ENCODE measurements at places on chromosomes 13 and 19. TPM values are rescaled to one million over a fixed set of nuclear protein-coding genes. Genes with fewer than 3 reads are reported as not detected.

IGFL3 gene
- not detected for total RNA-seq

ZNF793 gene
- total RNA-seq = 3.4 TPM

FOSB gene
- total RNA-seq = 22.8 TPM

DCAF15 gene
- 84.5 TPM for total RNA-seq

DNA sequence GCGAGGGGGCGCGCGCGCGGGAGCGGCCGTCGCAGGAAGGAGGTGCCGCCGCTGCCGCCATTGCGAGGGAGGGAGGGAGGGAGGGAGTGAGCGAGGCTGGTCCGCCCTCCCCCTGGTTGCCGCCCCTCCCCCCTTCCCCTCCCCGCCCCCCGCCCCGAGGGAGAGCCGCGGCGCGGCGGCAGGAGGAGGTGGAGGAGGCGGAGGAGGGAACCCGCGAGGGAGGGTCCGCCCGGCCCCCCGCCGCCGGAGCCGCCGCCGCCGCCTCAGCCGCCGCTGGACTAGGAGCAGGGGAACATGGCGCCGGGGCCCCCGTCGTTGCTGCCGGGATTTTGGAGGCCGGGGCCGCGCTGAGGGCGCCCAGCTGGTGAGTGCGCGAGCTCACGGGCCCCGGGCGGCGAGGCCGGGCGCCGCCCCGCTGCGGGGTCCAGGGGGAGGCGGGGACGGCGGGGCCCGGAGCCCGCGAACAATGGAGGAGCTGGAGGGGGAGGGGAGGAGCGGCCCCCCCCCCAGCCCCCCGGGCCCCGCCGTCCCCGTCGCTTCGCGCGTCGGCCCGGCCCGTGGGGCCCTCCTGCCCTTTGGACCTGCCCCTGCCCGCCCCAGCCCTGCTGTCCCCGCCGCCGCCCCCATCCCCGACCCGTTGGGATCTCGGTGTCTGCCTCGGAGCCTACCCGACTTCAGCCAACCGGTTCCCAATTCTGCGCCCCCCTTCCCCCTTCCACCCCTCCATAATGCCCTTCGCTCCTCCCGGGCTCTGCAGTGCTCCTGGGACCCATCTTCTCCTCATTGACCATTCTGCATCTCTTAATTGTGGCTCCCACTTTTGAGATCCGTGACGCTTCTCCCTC lies at the start of gene ARHGAP35:
TSS of gene ARHGAP35 (plus strand) at position 152 of the 845 bp plus-strand sequence. CDS start 57,679 bp downstream, outside the sequence.
- DNase-seq = no peak

- no peak for DNase-seq
These were observed 1431.0 kb upstream of the ATXN8OS start for GRCh38 chr13:68676513-68677115.

DNA sequence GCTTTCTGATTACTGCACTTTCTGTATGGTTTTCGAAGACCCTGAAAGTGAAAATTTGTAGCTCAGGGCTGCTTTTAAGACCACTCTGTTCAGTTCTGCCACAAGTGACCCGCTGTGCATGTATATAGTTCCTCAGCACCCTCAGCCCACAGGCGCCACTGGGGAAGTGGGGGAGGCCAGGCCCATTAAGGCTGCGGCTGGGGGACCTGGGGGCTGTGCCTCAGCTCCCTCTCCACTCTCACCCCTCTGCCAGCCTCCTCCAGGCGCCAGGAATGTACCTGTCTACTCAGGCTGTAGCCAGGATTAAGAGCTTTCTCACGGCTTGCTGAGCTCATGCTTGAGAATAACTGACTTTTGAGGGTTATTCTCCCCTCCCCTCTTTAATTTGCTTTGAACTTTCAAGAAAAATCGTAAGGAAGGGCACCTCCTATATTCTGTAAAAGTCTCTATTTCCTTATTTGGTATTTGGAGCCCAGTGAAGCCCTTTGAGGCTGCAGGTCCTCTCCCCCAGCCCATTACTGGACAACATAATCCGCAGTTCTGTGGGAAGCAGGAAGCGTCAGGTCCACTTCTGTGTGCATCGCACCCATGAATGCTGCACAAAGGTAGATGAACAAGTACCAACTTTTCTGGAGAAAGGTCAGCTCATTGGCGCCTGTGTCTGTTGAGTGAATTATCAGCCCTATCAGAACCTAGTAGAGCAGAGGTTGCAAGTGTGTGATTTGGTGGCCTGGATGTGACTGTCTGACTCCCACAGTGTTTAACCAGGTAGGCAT lies 29.6 kb downstream of the GJA3 start:
- no peak for DNase-seq

- DNase-seq = no peak
These were observed 51.8 kb downstream of the F2RL3 start for GRCh38 chr19:16940626-16941025.

- no peak for DNase-seq
These were observed 12.1 kb upstream of the GPR4 start for GRCh38 chr19:45613926-45614725.

DNA sequence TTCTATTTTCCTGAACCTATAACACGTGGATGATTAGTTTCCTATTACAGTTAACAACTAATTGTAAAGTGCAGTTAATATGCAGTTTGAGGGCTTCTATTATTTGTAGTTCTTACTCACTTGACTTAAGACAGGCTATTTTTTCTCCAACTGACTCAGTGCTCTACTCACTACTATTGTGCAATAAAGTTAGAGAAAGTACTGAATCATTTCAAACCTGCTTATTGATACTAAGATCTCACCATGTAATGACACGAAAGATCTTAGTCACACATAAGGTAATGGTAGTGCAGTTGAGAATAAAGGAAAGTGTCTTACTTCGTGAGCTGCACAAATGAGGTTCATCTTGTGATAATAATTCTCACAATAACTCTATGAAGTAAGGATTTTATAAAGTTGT lies 22.8 kb upstream of the ITM2B start:
- DNase-seq = no peak

DNA sequence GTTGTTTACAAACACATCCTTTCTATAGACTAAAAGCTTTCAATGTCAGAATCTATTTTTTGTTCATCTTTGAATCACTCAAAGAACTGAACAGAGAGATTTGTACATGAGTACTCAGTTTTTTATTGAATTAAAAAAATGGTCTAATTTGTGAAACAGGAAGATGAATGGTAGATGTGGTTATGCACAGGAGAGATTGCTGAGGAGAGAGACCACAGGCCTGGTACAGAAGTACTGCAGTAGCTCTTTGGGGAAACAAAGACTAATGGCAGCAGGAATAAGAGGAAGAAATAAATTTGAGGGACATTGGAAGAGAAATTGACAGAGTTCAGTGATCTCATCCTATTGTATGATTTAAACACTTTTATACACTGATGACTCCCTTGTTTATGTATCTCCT lies 222.0 kb upstream of the ARGLU1 start:
- DNase-seq = no peak

DNA sequence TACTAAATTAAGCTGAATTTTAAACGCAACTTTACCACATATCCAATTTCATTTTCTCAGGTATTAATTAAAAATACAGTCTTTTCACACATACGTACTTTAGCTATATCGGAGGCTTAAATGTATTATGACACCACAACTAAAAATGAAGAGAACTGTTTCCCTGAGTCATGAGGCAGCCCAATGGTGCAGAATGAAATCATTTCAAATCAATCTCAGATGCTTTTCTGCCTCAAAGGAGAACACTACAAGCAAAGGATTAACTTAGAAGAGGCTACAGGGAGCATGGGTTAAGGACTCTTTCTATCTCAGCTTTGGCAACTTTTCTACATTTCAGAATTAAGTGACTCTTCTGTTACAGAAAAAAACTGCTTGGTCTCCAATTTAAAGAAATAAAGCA lies 516.3 kb upstream of the HTR2A start:
- no peak for DNase-seq

- no peak for DNase-seq
These were observed 737 bp downstream of the XRCC1 start for GRCh38 chr19:43574424-43575155.

DNA sequence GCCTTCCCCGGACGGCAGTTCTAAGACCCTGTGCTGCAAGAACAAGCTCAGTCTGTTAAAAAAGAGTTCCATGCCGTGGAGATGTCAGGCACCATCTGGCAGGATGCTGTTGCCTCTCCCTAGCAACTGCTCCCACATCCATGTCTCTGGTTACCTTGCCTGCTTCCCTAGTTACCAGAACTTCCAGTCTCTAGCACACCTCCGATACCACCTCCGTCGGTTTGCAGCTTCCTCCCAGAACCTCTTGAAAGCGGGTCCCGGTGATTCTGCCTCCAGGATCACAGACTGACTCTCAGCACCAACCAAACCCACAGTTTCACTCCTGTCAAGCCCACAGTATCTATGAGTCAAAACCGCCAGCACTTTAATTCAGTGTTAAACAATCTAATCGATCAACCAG lies 55.4 kb downstream of the KCTD12 start:
- DNase-seq = no peak

DNA sequence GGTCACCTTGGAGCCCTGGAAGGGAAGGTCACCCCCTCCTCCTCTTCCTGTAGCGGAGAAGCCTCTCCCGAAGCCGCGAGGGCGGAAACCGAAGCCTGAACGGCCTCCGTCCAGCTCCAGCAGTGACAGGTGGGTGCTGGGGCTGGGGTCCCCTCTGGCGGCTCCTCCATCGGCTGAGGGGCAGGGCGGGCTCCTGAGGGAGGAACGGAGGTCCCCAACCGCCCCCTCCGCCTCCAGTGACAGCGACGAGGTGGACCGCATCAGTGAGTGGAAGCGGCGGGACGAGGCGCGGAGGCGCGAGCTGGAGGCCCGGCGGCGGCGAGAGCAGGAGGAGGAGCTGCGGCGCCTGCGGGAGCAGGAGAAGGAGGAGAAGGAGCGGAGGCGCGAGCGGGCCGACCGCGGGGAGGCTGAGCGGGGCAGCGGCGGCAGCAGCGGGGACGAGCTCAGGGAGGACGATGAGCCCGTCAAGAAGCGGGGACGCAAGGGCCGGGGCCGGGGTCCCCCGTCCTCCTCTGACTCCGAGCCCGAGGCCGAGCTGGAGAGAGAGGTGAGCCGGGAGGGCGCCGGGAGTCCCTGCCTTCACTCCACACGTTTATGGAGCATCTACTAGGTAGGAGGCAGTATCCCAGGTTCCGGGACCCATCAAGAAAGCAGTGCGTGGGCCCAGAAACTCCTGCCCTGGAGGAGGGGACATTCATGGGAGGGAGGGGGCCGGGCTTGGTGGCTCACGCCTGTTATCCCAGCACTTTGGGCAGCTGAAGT lies 22.0 kb downstream of the HDGFL2 start:
- no peak for DNase-seq

DNA sequence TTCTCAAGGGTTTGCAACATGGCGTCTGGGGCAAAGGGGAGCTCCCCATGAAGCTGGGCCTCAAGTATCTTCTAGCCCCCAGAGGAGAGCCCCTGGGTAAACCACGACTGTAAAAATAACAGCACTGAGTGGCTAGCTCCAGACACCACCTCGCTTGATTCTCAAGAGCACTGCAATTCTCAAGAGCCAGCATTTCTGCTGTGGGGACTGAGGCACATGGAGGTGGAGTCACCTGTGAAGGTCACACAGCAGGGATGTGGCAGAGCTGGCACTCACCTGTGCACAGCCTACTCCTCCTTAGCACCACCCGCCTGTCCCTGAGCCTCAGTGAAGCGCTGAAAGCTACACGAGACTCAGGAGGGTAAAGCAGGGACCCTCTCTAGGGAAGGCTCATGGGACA lies 20.7 kb upstream of the CCNP start:
- no peak for DNase-seq

GRCh38 chr13:91248249-91248648 lies 99.2 kb upstream of the MIR17HG start:
- DNase-seq = no peak

GRCh38 chr19:56105090-56105701 lies 15.9 kb downstream of the ZNF787 start:
- DNase-seq = peak; percentile 45

DNA sequence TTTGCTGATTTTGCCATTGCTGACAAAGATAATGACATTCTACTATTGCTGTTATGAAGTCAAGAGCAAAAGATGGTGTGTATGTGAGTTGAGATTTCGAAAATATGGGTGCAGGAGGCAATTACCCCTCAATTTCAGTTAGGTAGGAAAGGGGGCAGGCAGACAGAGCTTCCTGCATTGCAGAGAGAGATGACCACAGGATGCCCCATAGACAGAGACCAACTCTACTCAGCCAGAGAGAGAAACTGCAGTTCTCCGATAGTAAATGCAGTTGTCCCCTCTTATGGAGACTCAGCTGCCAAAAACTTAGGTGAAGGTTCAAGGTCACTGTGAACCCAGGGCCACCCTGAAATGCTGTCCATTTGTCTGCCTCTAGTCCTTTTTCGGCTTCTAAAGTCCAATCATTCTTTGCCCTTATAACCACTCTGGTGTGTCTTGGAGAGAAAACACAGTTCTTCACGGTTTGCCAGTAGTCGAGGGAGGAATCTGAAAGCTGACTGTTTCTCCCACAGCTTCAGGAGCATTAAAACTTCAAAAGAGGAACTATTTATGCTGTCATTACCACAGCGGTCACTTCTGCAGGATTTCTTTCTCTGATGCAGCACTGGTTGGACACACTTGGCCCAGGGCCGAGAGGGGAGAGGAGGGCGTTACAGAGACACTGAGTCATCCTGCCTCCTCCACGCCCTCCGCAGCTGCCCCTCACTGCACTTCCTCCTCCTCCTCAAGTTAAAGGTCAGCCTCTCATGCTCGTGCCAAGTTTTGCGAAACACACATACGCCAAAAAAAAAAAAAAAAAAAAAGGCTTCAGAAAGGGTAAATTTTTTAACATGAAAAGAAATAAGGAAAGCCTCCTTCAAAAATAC lies 264.3 kb downstream of the FOXO1 start:
- peak; percentile 22 for DNase-seq

- no peak for DNase-seq
These were observed 69.8 kb upstream of the STARD13 start for GRCh38 chr13:33355201-33355895.

GRCh38 chr19:6138066-6138465 lies 2.6 kb downstream of the ACSBG2 start:
- no peak for DNase-seq

DNA sequence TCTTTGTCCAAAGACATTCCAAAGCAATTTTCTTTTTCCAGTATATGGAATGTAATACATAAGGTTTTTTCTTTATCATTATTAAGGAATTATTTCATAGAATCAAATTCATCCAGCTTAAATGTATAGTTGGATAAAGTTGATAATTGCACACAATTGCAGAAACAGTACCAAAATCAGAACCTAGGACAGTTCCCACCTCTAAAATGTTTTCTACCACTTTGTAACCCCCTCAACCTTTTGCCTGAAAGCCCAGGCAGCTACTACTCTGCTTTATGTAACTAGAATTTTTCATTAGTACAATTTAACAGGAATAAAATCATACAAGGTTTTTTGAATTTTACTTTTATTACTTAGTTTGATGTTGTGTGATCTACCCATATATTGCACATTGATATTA lies 98.0 kb downstream of the PRR20E start:
- no peak for DNase-seq

Data from naive thymus-derived CD4-positive, alpha-beta T cell (primary cell).